ENCODE measurements at places on chromosomes 5 and 9. TPM values are rescaled to one million over a fixed set of nuclear protein-coding genes. Genes with fewer than 3 reads are reported as not detected.

Gene LHX3
- total RNA-seq = not detected

Gene NIM1K
- 0.73 TPM for total RNA-seq

Gene MAT2B
- total RNA-seq = 53.3 TPM

Gene PPP1R26
- 16.4 TPM for total RNA-seq
